Stimulated activated CD8-positive, alpha-beta memory T cell treated with anti-CD3 and anti-CD28 coated beads, Interleukin-4, amount 100 ng/mL, for 1 hour (primary cell): ENCODE measurements at places on chromosomes 7 and 10.

DNA sequence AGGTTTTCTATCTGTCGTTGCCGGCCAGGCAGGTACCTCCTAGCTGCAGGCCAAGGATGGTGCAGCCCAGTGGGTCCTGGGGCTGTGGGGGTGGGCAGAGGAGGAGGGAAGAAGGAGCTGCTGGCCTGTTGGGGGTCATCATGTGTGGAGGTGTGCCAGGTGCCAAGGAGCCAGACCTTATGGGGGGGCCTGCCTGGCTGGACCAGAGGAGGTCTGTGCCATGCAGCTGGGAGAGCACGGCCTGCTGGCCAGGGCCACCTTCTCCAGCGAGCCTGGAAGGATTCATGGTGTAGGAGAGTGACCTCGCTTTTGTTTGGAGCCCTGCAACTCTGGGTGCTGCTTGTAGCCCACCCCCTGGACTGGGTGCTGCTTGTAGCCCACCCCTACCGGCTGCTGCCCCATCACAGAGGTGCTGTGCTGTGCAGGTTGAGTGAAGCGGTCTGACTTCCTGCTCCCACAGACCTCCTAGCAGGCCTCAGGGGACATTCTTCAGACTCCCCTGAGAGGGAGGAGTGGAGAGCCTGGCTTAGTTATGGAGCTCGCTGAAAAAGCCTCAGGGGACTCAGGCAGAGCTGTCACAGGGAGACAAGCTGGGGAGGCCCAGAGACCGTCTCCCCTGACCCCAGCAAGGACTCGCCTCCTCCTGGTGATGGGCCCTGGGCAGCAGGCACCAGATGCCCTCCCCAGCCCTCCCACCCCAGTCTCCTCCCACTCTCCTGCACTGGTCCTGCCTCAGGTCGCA is 67.7 kb upstream of the AQP1 start:
- DNase-seq = no peak

DNA sequence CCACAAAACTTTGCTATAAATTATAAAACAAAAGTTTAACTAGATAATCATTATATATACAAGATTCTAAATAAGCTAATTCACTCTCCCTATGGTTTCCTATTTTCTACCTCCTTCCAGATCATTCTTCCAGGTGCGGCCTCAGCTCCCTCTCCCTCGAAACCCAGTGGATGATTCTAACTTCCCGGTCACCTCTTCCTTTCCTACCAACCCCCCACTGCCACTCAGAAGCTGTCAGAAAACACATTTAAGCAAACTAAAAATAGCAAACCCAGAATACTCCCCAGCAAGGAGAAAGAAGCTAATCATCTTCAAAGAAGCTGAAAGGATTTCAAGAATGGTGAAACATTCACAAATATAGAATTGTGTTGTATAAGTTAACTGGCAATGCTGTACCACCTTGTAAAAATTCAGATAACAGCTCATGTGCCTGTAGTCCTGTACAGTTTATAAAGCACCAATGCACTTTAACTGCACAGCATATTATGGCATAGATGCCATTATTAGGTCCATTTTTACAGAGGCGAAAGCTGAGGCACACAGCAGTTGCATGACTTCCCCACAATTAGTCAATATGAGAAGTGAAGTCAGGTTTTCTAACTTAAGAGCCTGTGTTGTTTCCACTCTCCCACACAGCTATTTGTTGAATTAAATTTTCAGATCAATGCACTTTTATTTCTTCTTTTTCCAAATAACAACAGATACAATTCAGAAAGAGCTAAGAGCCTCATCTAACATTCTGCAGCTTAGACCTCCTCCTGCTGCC is 13.7 kb upstream of the DNTT start:
- DNase-seq = no peak

DNA sequence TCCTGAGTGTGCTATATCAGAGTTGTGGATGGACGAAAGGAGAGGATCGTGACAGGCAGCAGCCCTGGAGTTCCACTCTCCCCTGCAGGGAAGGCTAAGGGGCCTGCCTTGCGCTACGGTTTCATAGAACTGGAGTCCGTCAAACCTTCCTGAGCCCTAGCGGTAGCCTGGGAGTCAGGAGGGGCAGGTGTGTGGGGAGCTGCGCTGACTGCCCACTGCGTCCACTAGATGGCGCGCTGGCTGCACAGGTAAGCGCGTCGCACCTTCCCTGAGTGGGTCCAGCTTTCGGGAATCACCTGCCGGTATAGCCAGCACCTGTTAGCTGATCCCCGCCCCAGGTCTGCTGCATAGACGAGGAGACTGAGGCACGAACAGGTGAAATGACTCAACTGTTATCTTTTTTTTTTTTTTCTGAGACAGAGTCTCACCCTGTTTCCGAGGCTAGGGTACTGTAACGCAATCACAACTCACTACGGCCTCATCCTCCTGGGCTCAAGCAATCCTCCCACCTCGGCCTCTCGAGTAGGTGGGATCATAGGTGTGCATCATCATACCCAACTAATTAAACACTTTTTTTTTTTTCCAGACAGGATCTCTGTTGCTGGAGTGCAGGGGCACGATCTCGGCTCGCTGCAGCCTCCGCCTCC is 20.2 kb upstream of the BAIAP2L1 start:
- peak; percentile 15 for DNase-seq

DNA sequence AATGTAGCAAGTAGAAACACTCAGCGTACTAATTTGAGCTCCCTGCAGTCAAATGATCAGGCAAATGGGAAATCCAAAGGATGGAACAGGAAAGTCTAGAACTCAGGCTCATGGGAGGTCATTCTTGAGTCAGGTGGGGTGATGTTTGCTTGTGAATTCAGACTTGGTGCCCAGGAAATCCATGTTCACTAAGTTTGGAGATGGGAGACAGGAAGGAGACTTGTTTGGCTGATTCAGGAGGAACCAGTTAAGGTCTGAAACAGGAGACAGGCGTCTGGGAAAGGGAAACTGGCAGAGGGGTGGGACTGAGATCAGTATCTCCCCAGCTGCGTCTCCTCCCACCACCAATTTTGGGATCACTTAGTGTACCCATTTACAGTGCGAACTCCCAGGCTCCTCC is 38.4 kb upstream of the ZNF438 start:
- DNase-seq = no peak

GRCh38 chr7:2638224-2638991 is 6.6 kb downstream of the TTYH3 start:
- DNase-seq = no peak

DNA sequence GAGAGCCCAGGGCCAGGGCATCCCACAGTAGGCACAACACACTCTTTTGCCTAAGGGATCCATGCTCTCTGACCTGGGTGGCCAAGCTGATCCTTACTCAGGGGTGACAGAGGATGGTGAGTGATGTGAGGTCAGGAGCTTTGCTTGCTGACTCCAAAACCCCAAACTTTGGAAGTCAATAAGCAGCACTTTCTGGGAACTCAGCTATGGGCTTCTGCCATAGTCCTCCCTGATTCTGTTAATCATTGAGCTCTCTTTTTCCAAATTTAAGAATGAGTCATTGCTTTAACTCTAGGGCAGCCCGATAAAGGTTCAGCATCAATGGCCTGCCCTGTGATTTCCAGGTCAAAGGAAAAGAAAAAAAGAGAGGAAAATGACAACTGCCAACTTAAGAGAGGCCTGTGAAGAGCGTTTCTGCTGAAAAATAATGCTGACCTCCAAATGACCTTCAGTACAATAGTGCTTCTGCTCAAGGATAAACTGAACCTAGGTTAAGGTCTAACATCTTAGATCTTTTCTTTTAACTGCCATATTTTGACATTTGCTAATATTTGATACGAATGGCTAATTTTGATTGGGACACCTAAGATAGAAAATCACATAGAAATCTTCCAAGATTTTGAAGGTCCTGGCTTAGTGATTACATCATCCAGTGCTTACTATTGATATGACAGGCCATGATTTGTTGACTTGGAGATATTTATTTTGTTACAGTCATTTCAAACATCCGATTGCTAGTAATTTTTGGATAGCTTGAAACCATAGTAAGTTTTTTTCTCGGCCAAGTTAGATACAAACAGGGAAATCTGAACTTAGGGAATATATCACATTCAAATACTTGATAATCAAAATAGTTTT is 20.8 kb upstream of the RELN start:
- DNase-seq = no peak

DNA sequence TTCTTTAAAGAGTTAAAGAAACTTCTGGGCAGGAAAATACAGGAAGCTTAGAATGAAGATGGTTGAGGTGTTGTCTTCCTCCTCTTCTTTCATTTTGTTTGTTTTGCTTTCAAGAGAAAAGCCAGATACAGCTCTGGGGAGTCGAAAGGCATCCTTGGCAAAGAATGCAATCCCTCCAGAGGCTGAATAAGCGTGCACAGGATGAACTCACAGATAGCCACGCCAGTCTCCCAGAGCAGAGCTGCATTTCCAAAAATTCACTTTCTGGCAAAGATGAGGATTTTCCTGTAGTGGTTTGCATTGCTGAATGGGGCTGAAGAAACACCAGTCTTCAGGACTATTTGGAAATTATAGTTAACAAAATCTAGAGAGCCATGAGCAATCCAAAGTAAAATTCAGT is 336.4 kb downstream of the NRG3 start:
- DNase-seq = no peak

DNA sequence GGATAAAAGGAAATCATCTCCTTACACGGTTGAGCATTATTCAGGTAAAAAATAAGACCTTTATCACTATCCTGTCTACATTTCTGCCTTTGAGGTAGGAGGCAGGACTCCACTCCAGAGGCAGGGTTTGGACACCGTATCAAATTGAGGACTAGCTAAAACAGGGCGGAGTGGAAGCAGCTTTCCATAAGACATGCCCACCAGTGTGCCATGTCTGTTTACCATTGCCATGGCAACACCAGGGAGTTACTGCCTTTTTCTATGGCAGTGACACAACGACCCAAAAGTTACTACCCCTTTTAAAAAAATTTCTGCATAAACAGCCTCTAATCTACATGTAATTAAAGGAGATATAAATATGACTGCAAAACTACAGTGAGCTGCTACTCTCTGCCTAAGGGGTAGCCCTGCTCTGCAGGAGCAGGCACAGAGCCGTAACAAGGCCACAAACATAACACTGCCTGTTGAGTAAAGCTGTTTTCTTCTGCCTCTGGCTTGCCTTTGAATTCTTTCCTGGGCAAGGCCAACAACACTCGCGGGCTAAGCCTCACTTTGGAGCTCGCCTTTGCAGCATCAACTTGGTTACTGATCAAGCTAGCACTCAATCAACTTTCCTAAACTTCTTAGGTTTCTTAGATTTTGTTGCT is 26.5 kb downstream of the DGKB start:
- no peak for DNase-seq
